ENCODE measurements at places on chromosomes 12 and 14.

DNA sequence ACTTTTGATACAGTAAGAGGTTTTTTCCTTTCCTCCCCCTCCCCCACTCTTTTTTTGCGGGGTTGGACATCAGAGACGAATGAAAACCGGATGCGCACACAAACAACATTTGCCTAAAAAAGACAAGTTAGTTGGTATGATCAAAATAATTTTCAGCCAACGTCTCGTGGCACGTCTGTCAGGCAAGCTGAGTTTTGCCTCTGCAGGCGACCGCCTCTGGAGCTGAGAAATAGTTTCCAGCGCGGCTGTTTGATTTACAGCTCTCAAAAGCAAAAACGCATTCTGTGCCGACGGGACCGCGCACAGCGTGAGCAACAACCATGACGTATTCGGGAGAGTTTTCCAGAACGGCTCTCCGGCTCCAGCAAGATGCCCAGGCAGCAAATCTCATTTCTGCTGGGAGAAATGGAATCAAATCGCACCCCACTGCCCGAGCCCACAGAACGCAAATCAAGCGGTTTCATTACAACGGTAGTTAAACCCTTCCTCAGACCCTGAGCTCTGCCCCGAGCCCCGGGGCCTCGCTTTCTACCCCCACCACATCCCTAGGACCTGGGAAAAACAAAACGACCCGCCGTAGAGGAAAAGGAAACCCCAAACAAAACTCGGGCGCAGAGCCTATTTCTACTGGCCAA lies 14.2 kb upstream of the CALM1 start:
- DNase-seq = peak; percentile 88

- DNase-seq = no peak
These were observed 35.2 kb downstream of the ASCL1 start for GRCh38 chr12:102992720-102993119.

DNA sequence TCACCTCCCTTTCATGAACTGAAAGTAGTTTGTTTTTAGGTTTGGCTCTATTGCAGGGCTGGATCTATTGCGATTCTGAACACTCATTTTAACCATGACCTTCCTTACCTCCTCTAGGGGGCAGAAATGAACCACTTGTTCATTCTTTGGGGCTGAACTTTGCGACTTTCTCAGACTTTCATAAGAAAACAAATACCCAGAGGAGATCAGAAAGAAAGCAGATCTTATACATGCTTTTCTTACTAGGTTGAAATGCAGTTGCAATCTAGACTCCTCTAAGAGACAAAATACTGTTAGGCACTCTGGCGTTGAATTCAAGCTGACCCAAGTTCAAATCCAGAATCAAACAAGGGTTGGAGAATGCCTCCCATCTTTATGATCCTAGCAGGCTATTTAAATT lies 32.6 kb upstream of the PLEKHG3 start:
- DNase-seq = no peak

DNA sequence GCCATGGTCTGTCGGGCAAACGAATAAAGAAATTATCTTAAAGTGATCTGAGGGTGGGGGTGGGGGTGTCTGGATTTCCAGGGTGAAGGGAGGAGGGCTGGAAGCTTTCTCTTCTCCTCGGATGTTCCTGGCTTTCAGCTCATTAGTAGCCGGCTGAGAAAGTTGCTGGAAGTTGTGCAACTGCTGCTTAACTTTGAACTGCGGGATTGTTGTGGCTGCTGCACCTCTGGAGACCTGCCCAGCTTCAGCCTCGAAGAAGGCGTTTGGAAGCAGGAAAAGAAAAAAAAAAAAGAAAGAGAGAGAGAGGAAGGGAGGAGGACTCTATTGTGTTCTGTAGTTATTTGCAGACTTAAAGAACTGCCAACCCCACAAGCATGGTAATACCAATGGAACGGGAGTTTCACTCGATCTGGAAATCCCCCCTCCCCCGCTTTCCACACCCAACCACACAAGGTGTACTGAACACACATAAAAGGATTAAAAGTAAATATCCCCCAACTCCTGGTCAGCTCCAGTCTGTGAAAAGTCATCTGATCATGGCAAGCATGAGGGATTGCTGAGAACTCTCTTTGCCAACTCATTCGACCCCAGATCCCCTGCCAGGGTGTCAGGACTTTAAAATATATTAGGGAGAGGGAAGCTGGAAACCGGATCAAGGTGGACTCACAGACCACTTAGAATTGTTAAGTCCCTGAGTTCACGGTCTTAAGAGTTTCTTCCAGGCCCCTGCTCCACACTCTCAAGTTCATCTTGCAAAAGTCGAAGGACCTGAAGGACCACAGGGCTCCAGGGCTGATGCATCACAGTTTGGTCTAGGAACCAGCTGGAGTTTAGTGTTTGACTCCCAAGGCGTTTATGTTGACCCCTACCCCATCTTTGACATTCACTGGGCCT lies at the start of gene RASSF9:
Gene RASSF9 (minus strand): TSS at position 213 of the 894 bp plus-strand sequence. CDS start 208 bp downstream, at position 5.
- DNase-seq = peak; percentile 56
